Central memory CD8-positive, alpha-beta T cell (primary cell): ENCODE measurements at places on chromosomes 1 and 21.
A peak's percentile ranks its signal among the peaks of the same experiment; 100 is the strongest.

DNA sequence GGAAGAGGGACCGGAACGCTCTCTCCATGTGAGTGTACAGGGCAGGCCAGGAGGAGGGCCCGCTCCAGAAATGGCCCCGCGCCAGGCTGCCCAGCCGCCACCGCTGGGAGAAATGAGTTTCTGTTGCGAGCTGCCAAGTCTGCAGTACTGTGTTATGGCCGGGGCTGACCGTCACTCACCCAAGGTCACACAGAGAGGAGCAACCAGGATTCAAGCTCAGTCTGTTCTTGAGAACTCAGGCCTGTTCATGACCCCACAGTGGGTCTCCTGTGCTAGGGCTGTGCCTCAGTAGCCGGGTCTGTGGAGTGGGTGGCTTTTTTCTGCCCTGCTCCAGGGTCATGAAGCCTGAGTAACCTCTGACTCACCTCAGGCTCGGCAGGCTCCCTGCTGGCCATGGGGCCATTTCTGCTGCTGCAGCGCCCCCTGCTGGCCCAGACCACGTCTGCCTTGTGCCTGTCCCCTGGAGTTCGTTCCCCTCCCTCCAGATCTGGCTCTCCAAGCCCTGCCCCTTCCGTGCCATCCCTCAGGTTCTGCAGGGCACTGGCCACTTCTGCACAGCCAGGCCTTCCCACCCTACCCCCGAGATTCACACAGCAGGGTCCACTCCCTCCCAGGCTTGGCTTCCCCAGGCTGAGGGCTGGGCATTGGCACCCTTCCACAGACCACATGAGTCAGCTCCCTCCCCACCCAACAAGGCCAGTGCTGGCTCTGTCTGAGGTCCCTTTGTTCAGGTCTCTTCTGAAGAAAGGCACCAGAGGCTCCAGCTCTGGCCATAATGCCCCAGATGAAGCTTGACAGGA is 51.8 kb downstream of the EDN2 start:
- peak; percentile 44 for DNase-seq

DNA sequence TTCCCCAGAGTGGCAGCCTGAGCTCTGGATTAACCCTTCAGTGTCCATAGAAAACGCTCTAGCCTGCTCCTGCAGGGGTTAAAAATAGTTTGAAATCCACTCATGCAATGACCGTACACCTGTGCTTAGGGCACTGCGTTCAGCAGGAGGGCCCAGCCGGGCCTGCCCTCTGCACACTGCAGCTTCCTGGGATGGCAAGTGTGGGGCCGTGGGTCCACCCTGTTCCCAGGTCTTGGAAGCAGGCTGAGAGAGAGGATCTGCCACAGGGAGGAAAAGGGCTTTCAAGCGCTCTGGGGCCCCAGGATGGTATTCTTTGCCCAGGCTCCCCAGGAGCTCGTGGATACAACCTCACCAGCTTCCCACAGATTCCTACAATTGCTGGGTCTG is 1.5 kb upstream of the S100B start:
- no peak for DNase-seq

DNA sequence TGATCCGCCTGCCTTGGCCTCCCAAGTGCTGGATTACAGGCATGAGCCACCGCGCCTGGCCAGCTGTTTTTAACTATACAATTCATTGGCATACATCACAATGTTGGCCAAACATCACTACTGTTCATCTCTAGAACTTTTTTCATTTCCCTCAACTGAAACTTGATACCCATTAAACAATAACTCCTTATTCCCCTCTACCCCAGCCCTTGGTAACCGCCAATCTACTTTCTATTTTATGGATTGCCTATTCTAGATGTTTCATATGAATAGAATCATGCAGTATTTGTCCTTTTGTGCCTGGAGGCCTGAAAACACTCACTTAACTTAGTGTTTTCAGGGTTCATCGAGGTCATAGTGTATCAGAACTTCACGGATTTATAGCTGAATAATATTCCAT is 16.2 kb downstream of the BTF3L4 start:
- DNase-seq: no peak

GRCh38 chr21:33554236-33554981 is 11.6 kb downstream of the SON start:
- no peak for DNase-seq

DNA sequence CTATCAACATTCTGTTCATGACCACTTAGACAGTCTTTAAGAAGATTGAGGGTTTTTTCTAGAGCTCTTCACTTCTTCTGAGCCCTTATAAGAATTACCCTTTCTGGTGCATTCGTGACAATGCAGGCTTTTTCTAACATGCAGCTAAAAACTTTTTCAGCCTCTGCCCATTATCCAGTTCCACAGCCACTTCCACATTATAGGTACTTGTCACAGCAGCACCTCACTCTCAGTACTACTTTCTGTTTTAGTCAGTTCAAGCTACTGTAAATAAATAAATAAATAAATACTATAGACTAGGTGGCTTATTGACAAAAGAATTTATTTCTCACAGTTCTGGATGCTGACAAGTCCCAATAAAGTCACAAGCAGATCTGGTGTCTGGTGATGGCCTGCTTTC is 284.4 kb upstream of the PKN2 start:
- no peak for DNase-seq

DNA sequence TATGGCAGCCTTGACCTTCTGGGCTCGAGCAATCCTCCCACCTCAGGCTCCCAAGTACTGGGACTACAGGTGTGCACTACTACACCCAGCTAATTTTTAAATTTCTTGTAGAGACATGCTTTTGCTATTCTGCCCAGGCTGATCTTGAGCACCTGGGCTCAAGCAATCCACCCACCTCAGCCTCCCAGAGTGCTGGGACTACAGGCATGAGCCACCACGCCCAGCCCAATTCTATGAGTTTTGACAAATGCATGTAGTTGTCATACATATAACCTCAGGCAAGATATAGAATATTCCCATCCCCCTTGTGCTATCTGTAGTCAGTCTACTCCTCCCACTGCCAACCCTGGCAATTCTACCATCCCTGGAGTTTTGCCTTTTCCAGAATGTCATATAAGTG is 38.7 kb upstream of the TTC22 start:
- no peak for DNase-seq

- DNase-seq: no peak
These were observed 20.5 kb upstream of the THRAP3 start for GRCh38 chr1:36203554-36204346.

DNA sequence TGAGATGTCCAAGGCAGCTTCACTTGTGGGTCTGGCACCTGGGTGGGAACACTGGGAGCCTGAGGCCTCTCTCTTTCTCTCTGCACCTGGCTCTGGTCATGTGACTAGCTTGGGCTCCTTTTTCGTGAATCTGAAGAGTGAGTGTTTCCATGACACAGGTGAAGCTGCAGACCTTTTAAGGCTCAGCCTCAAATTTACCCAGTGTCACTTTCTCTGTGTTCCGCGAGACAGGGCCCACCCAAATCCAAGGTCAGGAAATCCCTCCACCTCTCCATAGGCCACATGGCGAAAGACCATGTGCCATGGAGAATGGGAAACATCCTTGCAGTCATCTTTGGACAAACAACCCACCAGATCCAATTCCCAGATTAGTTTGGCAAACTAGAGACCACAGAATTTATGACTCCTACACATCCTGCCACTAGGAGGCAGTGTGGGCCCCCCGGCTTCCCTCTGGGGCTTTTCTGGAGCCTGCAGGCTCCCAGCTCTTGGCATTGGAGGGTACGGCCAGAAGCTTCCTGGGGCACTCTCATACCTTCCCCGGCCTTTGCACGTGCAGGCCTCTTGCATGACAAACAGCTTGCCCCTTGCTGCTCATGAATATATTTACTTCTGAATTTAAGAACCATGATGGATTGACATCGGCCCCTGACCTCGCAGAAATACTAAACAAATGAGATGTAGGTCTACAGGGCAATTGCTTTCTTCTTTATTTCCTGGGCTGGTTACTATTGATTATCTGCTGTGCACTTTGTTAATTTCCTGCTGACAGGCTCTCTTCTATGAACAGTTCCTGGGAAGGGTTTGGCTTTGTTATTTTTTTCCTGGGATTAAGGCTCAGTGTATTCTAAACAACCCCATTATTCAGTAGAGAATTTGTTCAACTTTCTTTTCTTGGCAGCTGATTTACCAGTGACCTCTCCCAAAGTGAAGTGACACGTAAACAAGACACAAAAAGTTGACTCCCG is 180.7 kb downstream of the KAZN start:
- DNase-seq: no peak

DNA sequence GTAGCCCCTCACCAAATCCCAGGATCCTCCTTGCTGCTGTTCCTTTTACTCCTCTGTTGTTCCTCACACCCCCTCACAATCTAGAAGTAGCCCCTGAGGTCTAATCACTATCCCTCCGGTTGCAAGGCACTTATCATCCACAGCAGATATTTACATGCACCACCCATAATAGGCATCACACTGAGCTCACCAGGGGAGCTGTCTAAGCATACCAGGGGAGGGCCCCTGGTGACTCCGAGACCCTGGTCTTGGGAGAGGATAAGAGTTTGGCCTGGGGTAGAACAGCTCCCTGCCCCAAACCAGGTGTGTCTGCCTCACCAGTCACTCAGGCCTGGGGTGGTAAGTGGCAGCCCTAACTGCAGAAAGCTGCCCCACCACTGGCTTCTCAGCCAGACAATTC is 37.3 kb upstream of the ZC3H12A start:
- DNase-seq: no peak

DNA sequence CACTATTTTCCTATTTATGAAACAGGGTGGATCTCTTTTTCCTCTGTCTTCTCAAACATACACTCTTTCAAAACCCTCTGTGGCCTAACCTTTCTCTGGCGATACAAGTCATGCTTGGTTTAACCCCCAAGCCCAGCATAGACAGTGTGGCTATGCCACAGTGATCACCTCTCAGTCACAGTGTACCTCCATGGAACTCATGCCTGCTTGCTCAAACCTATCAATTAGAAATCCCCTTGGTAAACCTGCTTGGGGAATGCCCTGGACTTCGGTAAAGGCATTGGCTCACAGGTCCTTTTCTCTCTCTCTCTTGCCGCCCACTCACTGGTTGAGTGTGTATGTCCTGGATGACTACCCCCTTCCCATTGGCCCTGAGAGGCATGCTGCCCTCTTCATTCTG is 147.5 kb downstream of the CYYR1 start:
- DNase-seq: no peak

- no peak for DNase-seq
These were observed 86.5 kb upstream of the HMGB4 start for GRCh38 chr1:33777337-33777736.

GRCh38 chr1:1219341-1219740 is 5.4 kb upstream of the TNFRSF4 start:
- DNase-seq: no peak

- no peak for DNase-seq
These were observed 76.0 kb upstream of the ATF3 start for GRCh38 chr1:212532469-212533147.

- no peak for DNase-seq
These were observed 444.7 kb downstream of the ADGRL2 start for GRCh38 chr1:82245345-82246014.

- no peak for DNase-seq
These were observed 15.8 kb upstream of the TRIM45 start for GRCh38 chr1:117137281-117137855.
